ENCODE measurements at places on chromosomes 2 and 18.

DNA sequence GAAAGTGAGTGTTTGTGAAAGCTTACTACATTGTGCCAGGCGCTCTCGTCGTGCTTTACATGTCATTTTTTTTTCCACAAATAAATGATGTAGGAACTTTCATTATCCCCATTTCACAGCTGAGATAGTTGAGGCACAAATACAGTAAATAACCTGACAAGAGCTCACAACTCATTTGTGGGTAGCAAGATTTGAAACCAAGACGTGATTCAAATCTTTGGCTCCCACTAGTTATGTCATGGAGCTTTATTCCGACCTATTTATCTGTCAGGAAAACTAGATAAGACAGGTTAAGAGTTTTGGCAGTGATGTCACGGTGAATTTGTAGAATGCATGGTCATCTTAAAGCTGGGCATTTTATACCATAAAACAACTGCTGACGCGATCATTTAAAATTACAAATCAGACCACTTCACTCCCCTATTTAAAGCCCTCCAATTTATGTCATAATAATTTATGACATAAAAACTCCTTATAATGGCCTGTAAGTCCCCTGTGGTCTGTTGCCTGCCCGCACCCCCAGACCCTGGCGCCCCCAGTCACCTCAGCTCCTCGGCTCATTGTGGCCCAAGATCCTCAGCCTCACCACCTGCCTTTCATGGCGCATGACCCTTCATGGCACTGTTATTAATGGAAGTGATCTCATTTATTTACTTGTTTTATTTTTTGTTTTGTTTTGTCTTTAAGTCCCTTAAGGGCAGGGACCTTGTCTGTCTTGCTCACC, 678 bp upstream of the ZNF24 start:
- no peaks in the 10 kb centered on the region for H3K27me3 ChIP-seq
- peak overlapping the region; percentile 98 for H3K4me3 ChIP-seq
- peaks cover 20% of the 10 kb centered on the region for H3K4me1 ChIP-seq
- H3K27ac ChIP-seq: peak overlapping the region; percentile 97
- H3K36me3 ChIP-seq: no peaks in the 10 kb centered on the region
- DNase-seq: no peak

DNA sequence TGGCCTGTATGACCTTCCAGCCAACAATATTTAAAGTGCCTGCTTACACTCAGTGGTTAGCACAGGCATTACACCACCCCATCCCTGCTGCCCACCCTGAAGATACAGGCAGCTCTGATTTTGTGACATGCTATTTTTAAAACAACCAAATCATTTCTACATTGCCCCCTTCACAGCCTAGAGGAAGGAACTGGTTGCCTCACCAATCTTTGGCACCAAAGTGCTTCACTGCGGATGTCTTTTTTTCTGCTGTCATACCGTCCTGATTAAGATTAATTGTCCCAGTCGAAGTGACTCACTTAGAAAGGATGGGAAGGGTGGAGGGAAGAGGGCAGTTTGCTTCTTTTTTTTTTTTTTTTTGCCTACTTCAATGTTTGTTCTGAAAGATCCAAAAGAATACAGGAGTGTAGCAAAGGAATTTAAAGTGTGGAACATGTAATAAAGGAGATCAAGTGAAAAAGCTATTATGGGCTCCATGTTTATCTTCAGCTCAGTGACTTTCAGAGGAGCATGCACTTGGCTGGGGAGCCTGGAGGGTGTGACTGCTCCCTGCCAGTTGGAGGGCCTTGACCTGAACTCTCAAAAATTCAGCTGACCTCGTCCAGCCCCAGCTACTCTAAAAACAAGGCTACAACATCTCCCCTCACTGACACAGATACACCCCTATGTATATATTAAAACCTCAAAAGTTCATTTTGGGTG, 501.1 kb upstream of the TNP1 start:
- H3K4me3 ChIP-seq: no peak overlapping the region
- H3K27me3 ChIP-seq: no peaks in the 10 kb centered on the region
- H3K27ac ChIP-seq: no peak overlapping the region
- no peaks in the 10 kb centered on the region for H3K4me1 ChIP-seq
- peaks cover 2% of the 10 kb centered on the region for H3K36me3 ChIP-seq
- no peak for DNase-seq

GRCh38 chr2:136207665-136208064, 89.7 kb upstream of the CXCR4 start:
- no peak for DNase-seq
- no peak overlapping the region for H3K4me3 ChIP-seq
- no peaks in the 10 kb centered on the region for H3K36me3 ChIP-seq
- peaks cover 10% of the 10 kb centered on the region for H3K4me1 ChIP-seq

DNA sequence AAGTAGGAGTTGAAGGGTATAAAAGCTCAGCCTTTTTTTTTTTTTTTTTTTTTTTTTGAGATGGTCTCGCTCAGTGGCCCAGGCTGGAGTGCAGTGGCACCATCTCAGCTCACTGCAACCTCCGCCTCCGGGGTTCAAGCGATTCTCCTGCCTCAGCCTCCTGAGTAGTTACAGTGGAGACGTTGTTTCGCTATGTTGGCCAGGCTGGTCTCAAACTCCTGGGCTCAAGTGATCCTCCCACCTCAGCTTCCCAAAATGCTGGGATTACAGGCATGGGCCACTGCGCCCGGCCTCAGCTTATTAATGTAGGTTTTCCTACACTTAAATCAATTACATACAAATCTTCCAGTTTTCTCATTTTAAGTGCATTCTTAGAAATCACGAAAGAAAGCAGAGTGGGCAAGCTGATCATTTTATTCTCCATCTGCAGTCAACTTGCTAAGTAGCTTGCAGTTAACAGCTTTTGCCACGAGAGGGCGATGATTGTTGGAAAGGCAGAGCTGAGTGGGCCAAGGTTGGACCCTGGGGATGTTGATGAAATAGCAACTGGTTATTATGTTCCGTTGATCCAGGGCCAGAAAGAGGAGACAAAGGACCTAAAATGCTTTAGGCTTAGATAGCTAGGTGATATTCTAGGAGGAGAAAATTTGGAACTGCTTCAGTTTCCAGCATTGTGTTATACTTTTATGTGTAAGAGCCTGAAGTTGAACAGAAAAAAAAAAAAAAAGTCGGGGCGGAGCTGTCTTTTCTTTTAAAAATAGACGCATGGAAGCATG, 234.4 kb upstream of the EPAS1 start:
- peaks cover 14% of the 10 kb centered on the region for H3K4me1 ChIP-seq
- H3K36me3 ChIP-seq: peaks cover 2% of the 10 kb centered on the region
- peak; percentile 18 for DNase-seq
- H3K4me3 ChIP-seq: no peak overlapping the region
- H3K27ac ChIP-seq: no peak overlapping the region

- H3K27me3 ChIP-seq: peaks cover 4% of the 10 kb centered on the region
- no peak overlapping the region for H3K4me3 ChIP-seq
- no peak for DNase-seq
- no peaks in the 10 kb centered on the region for H3K4me1 ChIP-seq
- no peaks in the 10 kb centered on the region for H3K36me3 ChIP-seq
- H3K27ac ChIP-seq: no peak overlapping the region
Measured at GRCh38 chr2:16588565-16588964, 77.1 kb downstream of the CYRIA start.

- DNase-seq: no peak
- peaks cover 6% of the 10 kb centered on the region for H3K4me1 ChIP-seq
- H3K27me3 ChIP-seq: peaks cover 52% of the 10 kb centered on the region
Measured at GRCh38 chr2:158179660-158180059, 78.0 kb downstream of the UPP2 start.

Data from T-helper 17 cell (primary cell).